ENCODE measurements at places on chromosomes 2 and 18. TPM values are rescaled to one million over a fixed set of nuclear protein-coding genes. Genes with fewer than 3 reads are reported as not detected.

The IL36A gene
- total RNA-seq: under 0.01 TPM

The SNORC gene
- 0.54 TPM for total RNA-seq

The COLEC11 gene
- total RNA-seq: not detected

The EML6 gene
- 2.7 TPM for total RNA-seq

The ALLC gene
- not detected for total RNA-seq

GRCh38 chr2:221675201-221675908 is 103.3 kb upstream of the EPHA4 start:
- DNase-seq: no peak

The BMP10 gene
- under 0.01 TPM for total RNA-seq

- DNase-seq: no peak
Observed at GRCh38 chr2:236047886-236048540, 120.2 kb downstream of the GBX2 start.

GRCh38 chr2:57806449-57806968 is 240.1 kb upstream of the VRK2 start:
- DNase-seq: no peak

DNA sequence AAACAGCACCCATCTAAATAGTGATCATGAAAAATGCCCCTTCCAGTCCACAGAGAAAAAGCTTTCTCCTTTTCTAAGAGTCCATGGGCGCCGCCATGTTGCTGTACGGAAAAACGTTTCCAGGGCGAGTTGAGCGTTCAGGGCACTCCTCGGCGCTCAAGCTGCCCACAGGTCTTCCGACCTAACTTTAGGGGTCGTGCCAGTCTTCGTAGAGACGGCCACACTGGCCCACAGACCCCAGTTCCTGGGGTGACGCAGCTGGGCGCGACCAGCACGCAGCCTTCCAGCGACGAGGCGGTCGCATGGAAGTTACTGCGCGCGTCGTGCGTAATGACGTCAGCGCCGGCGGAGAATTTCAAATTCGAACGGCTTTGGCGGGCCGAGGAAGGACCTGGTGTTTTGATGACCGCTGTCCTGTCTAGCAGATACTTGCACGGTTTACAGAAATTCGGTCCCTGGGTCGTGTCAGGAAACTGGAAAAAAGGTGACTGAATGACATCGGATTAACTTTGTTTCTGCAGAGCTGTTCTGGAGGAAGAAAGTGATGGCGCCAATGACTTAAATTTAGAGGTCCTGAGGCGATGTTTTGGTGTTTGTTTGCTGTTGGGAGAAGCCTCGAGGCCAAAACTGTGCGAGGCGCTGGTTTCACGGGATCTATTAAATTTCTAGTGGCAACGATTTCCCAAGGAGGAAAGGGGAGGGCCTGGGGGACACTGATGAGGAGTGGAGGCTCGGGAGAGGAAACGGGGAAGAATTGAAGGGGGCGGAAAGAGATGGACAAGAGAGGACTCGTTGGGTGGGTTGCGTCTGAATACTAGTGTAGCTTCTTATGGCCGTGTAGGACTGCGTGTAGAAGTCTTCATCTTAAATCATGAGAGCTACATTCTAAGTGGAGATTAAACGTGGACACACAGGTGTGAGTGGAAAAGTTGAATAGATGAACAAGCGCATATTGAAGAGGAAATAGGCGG is at the start of the genes METTL4 and NDC80:
Gene METTL4 (minus strand): TSS at position 306 of the 971 bp plus-strand sequence. CDS start 4,289 bp downstream, outside the sequence.
Gene NDC80 (plus strand): TSS at position 358 of the 971 bp plus-strand sequence. CDS start 1,429 bp downstream, outside the sequence.
- peak; percentile 96 for DNase-seq

DNA sequence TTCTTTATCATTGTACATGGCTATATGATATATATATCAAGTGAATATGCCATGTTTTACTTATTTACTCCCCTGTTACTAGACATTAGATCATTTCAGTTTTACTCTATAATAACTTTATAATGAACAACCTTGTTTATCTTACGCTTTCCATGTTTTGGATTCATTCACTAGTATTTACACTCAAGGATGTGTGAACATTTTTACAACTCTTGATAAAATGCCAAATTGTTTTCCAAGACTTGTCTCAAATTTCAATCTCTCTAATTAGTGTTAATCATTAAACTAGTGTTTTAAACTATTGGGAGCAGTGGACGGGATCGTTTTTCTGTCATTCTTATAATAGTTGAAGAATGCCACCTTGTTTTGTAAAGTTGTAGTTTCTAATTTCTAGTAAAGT is 51.5 kb upstream of the B3GNT7 start:
- DNase-seq: no peak

The ZNF521 gene
- 169 TPM for total RNA-seq

GRCh38 chr18:10284540-10285282 is 169.7 kb upstream of the APCDD1 start:
- no peak for DNase-seq

GRCh38 chr2:169081551-169081950 is 12.2 kb downstream of the DHRS9 start:
- no peak for DNase-seq

DNA sequence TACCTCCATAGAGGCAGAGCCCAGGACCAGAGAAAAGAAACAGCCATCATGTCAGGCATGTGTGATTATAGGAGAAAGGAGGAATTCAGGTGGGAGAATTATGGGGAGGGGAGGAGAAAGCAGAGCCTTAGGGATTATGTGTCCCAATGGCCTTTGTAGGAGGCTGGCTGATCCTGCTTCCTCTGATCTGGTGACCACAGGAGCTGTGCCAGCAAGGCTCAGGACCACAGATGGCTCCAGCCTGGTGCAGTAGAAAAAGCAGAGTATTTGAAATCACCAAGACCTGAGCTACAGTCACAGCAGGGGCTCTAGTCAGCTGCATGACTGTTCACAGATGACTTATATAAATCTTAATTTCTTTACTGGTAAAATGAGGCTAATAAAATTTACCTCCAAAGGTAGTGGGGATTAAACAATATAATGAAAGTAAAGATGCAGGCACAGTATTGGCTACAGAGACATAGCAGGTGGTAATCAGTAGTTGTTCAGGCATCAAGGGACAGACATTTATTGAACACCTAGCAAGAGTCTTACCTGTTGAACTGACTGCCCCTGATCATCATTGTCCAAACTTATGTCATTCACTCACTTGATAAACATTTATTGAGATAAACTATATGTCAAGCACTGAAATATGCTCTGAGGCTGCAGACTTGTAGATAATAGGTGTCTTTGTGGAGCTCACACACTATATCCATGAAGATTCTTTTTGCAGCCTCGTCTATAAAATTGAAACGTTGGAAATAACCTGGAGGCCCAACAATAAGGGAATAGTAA is 121.3 kb downstream of the MYCN start:
- DNase-seq: no peak

DNA sequence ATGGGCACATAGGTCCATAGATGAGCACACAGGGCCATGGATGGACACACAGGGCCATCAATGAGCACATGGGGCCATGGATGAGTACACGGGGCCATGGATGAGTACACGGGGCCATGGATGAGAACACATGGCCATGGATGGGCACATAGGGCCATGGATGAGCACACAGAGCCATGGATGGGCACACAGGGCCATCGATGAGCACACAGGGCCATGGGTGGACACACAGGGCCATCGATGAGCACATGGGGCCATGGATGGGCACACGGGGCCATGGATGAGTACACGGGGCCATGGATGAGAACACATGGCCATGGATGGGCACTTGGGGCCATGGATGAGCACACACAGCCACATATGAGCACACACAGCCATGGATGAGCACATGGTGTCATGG is 192.6 kb upstream of the HDAC4 start:
- DNase-seq: no peak

DNA sequence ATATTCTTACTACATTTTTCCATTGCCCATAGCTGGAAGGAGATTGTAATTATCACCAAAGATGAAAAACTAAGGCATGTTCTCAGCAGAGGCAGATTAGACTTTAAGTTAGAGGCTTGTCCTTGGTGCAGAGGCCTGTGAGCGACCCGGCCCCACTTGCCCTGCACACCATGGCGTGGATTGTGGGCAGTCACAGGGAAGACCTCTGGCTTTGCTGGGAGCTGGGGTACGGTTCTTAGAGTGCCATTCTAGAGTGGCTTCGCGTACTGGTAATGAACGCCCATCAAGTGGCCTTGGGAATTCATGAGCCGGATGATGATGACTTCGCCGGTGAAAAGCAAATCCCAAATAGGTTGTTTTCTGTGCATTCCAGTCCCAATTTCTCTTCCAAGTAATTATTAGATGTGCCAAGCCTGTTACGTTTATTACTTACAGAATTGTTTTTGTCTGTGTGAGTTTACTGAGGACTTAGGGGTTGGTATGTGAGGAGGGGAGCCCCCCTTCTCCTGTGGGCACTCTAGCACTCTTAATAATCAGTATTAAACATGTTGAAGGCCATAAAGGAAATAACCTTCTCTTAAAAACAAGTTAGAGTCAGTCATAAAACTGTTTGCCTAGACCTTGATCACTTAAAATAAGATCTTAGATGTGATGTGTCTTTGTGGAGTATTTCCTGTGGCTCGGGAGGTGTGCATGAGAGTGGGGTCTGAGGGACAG is 90.6 kb downstream of the LDLRAD4 start:
- no peak for DNase-seq

- no peak for DNase-seq
Observed at GRCh38 chr2:138023298-138023697, 59.0 kb downstream of the HNMT start.

- no peak for DNase-seq
Observed at GRCh38 chr2:3636586-3637310, 21.3 kb upstream of the ALLC start.

DNA sequence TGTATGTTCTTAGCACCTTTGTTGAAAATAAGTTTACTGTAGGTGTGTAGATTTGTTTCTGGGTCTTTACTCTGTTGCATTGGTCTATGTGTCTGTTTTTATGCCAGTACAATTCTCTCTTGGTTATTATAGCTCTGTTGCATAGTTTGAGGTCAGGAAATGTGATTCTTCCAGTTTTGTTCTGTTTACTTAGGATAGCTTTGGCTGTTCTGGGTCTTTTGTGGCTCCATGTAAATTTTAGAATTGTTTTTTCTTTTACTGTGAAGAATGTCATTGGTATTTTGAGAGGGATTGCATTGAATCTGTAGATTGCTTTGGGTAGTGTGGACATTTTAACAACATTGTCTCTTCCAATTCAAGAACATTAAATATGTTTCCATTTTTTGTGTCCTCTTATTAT is 69.1 kb downstream of the ANKRD62 start:
- DNase-seq: no peak

The R3HDM1 gene
- 17.5 TPM for total RNA-seq

- DNase-seq: no peak
Observed at GRCh38 chr18:8423051-8423557, 186.1 kb upstream of the RAB12 start.

DNA sequence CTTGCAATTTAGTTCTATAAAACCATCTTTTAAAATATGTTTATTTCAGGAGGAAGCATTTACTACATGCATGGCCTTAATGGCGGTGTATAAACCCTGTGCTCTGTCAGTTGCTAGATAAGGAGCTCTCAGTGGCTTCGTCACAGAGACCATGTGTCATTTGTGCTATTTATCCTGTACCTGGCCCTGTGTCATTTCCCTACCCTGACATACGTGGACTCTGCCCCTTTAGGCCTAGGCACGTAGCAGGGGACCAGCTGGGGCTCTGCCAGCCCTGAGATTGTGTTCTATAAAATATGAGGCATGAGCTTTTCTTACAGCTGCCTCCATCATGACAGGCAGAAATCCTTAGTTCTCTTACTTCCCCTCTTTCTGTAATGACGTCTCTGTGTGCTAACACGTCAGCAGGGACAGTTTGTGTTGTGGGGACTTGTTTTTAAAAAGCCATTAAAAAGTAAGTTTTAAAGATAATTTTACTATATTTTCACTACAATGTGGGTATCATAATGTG is 88.0 kb downstream of the ITGB1BP1 start:
- no peak for DNase-seq

- no peak for DNase-seq
Observed at GRCh38 chr2:64998658-64999061, 9.5 kb downstream of the SLC1A4 start.

DNA sequence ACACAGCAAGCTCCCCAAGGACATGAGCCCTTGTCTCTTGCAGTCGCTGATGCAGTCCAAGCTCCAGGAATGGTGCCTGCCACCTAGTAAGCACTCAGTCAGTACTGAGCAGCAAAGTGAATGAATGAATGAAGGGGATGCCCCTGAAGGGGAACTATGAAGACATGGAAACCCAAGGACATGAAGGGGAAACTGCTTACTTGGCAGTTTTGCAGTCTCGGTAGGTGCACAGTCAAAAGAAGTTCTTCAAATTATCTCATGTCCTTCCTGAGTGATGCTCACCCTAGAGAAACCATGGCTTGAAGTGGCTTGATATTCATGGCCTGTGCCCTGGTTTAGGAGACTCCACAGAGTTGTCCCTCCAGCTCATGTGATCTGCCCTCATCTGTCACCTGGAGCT is 102.1 kb upstream of the DLX2 start:
- no peak for DNase-seq

- no peak for DNase-seq
Observed at GRCh38 chr2:88061295-88061694, 5.7 kb upstream of the KRCC1 start.

The IL1F10 gene
- total RNA-seq: not detected

The ASB18 gene
- under 0.01 TPM for total RNA-seq

GRCh38 chr2:231337807-231338759 is 57.4 kb upstream of the B3GNT7 start:
- DNase-seq: no peak

DNA sequence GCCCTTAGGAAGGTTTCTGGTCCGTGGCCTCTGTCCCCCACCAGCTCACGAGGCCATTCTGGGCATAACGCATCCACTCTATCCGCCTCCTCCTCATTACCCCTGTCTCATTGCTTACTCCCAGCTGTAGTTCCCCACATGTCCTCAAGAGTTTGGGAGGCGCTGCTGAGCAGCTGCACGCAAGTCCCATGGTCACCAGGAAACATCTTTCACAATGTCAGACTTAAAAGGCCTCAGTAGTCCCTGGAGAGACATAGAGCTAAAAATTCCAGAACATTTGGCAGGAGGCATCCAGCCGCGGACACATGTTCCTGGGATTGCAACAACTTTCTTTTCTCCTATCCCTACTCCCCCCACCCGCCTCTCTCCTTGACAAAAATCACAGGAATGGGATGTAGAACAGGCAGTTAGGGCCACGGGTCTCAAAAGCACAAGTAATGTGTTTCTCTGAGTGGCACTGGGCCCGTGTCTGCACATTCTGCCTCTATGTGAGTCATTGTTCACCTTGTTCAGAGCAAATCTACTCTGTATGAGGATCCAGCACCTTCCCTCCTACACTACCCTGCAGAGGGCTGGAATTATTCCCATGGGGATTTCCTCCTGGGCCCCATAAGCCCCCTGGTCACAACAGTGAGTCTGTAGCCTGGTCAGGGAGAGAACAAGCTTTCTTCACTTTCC is 8.1 kb downstream of the LBH start:
- DNase-seq: peak; percentile 73

The FAM210A gene
- total RNA-seq: 13.7 TPM

GRCh38 chr2:126662621-126663020 is 6.7 kb downstream of the GYPC start:
- DNase-seq: no peak

The INO80C gene
- 15.3 TPM for total RNA-seq

GRCh38 chr2:64338108-64338507 is 115.9 kb upstream of the LGALSL start:
- no peak for DNase-seq

The TCF23 gene
- total RNA-seq: not detected

- no peak for DNase-seq
Observed at GRCh38 chr2:27306573-27307286, 1.5 kb downstream of the UCN start.

The TRAPPC8 gene
- 26.7 TPM for total RNA-seq

GRCh38 chr2:40384714-40385113 is 67.2 kb downstream of the SLC8A1 start:
- DNase-seq: no peak

GRCh38 chr2:33925311-33925710 is 326.2 kb upstream of the FAM98A start:
- no peak for DNase-seq

Measured in hematopoietic multipotent progenitor cell (in vitro differentiated cells).